ENCODE measurements at places on chromosomes 6 and 20.

- no peak for DNase-seq
Measured at GRCh38 chr6:102229271-102229670, 835.8 kb downstream of the GRIK2 start.

DNA sequence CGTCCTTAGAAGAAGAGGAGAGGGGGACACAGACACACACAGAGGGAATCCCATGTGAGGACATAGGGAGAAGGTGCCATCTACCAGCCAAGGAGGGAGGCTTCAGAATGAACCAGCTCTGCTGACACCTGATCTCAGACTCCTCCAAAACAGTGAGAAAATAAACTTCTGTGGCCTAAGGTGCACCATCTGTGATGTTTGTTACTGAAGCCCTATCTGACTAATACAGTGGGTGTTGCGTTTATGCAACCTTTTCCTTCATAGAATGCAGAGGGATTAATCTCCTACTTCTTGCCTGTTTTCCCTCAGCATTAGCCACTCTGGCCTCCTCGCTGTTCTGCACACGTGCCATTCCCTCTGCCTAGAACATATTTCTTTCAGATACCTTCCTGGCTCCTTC, 81.5 kb upstream of the EDN1 start:
- no peak for DNase-seq

GRCh38 chr20:59948828-59949720, 8.9 kb downstream of the FAM217B start:
- DNase-seq, result peak; percentile 26

DNA sequence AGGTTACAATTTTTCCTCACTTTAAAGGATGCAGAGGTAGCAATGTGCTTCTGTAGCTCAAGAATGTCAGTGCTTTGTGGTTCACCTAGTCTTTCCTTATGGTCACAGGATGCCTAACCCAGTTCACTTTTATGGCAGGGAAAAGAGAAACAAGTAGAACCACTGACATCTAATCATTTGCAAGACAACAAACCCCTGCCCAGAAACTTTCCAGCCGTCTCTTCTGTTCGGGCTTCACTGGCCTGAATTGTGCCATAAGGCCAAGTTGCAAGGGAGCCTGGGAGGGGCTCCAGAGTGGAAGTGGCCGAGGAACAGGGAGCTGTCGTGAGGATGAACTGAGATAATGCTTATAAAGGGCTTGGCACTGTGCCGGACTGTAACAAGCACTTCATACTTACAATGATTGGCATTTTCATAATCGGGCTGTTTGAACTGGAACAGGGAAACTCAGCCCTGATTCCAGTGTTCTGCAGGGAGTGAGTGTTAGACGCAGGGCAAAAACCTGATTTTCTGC, 212.6 kb downstream of the BCAS1 start:
- no peak for DNase-seq

DNA sequence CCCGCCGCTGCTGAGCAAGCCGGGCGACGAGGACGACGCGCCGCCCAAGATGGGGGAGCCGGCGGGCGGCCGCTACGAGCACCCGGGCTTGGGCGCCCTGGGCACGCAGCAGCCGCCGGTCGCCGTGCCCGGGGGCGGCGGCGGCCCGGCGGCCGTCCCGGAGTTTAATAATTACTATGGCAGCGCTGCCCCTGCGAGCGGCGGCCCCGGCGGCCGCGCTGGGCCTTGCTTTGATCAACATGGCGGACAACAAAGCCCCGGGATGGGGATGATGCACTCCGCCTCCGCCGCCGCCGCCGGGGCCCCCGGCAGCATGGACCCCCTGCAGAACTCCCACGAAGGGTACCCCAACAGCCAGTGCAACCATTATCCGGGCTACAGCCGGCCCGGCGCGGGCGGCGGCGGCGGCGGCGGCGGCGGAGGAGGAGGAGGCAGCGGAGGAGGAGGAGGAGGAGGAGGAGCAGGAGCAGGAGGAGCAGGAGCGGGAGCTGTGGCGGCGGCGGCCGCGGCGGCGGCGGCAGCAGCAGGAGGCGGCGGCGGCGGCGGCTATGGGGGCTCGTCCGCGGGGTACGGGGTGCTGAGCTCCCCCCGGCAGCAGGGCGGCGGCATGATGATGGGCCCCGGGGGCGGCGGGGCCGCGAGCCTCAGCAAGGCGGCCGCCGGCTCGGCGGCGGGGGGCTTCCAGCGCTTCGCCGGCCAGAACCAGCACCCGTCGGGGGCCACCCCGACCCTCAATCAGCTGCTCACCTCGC, 1.5 kb downstream of the ARID1B start:
- DNase-seq, result no peak

GRCh38 chr6:108526739-108527174, 34.0 kb upstream of the FOXO3 start:
- DNase-seq, result peak; percentile 67

DNA sequence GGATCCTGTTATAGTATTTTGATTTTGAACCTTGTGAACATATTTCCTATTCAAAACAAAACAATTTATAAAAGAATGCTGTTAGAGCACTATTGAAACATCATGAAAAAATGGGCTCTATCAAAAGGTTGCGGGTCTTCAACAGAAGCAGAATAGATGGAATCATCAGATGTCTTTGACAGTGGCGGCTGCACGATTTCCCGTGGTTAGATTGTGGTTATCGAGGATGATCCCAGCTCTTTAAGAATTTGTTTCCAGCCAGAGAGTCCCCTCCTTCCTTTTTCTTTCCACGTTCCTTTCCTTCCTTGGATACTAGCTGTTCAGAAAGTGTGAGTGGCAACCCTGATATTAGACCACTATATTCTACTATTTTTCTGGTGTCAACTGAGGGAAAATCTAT, 163.4 kb downstream of the FARS2 start:
- DNase-seq, result no peak

DNA sequence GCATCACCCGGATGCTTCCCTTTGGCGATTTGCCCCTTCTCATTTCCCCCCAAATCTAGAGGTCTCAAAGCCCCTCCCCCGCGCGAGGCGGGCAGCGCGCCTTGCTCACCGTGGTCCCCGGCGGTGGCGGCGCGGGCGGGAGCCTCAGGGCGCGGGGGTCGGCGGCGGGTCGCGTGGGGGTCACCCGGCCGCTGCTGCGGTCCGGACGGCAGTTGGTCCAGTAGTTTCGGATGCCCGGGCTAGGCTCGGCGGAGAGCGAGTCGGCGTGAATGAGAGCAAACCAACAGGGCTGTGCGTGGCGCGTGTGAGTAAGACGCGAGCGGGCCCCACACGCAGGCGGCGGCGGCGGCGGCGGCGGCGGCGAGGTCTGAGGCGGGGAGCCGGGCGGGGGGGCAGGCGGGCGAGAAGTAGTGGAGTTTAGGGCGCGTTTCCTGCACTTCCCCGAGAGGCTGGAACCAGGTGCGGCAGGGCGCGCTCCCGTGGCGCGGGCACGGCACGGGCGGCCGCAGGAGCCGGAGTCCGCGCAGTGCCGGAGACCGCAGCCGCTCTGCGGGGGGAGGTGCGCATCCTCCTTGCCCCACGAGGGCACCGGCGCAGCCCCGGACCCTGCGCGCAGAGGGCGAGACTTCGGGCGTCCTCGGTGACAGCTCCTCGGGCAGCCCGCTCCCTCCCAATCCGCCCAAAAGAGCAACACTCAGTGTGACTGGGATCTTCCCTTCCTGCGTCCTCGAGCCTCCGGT, 567 bp downstream of the HS3ST5 start:
- DNase-seq, result no peak

DNA sequence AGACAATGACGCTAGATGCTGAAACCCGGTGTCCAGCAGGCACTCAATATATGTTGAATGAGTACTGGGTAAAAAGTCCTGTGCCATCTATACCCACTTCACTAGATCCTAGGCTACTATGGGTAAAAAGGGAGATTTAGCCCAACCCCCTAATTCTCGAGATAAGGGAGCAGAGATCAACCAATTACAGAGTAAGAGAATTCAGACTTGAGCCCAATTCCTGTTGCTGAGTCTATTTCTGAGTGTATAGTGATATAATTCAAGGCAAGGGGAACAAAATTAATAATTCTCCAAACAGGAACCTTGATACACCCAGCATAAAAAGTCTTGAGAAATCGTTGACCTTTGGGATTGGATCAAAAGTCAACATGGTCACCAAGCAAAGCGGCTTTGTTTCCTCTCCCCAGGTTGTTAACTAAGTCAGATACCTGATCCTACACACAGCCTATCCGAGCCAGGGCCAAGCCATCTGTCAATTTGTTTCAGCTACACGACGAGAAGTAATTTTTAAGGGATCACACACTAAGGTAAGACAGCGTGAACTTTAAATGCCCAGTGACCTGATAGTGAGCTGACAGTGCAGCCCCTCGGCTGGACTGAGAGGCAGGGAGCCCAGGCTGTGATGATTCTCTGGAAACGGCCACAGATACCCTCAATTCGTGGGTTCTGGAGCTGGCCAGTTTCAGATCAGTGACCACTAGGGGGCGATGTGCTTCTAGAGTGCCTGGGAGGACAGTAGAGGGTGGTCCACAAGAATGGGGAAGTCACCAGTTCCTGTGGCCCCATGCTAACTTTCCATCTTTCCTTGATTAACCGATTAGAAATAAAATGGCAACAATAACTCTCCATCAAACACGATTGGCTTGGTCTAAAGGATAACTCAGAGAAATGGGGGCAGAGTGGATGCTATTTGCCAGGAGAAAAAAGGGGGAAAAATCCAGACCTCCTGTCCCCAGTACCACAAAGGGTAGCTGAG, 46.2 kb downstream of the SLC22A23 start:
- DNase-seq, result peak; percentile 52

GRCh38 chr6:24919056-24919892, 16.5 kb downstream of the RIPOR2 start:
- no peak for DNase-seq

DNA sequence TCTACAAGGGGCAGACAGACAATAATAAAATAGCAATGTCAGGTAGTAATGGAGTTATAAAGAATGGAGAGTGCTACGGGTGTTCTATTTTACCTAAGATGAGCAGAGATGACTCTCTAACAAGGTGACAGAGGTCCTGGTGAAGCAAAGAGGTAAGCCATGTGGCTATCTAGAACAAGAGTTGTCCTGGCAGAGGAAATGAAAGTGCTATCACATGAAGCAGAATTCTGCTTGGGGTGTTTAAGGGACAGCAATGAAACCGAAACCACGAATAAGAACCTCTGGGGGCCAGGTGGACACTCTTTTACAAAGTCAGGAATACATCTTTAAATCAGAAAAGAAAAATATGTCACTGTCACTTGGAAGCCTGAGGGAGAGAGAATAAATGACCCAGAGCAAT, 37.9 kb upstream of the IRAK1BP1 start:
- no peak for DNase-seq

- no peak for DNase-seq
Measured at GRCh38 chr6:63236398-63236817, 25.1 kb downstream of the FKBP1C start.

DNA sequence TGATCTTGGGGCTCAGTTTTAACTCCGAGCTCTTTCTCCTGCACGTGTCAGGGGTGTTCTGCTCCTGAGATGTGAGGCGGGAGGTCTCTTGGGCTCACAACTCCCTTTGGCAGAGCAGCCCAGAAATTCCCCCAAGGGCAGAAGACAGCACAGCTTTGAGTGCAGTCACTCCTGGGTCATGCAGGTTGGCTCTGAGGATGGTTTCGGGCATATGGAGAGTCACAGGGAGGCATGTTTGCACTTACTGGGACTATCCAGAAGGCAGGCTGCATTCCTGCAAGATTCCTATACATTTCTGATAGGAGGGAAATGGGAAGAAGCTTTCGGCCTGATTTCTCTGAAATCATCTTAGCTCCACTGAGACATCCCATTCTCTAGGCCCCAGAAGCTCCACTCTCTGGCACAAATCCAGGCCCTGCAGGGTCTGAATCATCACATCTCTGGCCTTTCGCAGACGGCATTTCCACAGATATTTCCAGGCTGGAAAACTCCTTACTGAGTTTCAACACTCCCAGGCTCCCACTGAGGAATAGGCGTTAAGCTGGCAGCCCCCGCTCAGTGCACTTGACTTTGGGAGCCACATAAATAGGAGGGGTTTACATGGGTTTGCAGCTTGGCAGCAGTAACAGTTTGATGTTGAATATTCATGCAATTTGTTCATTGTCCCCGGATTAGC, 39.7 kb downstream of the AGPAT4 start:
- DNase-seq, result peak; percentile 85

GRCh38 chr6:71579902-71580301, 291.3 kb downstream of the OGFRL1 start:
- no peak for DNase-seq

- no peak for DNase-seq
Measured at GRCh38 chr20:58492795-58493524, 22.2 kb downstream of the APCDD1L start.

- no peak for DNase-seq
Measured at GRCh38 chr6:25872814-25873213, 1.2 kb downstream of the SLC17A3 start.

DNA sequence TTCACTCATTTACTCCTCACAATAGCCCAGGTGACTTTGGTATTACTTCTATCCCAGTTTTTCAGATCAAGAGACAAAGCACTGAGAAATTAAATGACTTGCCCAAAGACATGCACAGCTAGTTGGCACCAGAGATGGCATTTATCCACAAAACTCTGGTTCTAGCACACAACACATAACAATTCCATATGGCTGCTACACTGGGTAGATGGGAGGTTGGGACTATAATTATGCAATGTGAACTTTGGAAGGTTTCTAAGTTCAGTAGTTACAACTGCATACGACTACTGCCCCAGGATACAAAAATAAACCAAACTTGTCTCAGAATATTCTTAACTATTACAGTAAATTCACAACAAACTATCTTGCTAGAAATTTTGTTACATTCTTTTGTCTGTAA, 54.2 kb upstream of the MLIP start:
- no peak for DNase-seq

DNA sequence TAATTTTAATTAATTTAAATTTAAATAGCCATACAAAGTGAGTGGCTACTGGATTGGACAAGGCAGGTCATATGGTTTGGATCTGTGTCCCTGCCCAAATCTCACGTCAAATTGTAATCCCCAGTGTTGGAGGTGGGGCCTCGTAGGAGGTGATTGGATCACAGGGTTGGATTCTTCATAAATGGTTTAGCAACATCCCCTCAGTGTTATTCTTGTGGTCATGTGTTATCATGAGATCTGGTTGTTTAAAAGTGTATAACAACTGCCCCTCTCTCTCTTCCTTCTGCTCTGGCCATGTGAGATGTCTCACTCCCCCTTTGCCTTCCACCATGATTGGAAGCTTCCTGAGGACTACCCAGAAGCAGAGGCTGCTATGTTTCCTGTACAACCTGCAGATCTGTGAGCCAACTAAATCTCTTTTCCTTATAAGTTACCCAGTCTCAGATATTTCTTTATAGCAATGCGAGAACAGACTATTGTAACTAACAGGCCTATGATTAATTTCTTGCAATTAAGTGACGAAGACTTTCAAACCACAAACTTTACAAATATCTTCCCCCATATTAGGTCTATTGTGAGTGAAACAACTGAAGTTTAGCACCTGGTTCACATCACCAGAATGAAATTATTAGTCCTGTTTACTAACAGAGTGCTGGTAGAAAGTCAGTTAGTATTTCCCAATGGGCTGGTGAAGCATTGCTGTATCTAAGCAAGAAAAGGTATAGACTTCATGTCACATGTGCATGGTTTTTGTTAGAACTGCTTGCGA, 60.0 kb upstream of the TNFAIP3 start:
- DNase-seq, result no peak

GRCh38 chr20:59725476-59726280, 121.3 kb downstream of the PHACTR3 start:
- DNase-seq, result peak; percentile 19
